Left lung (tissue), 14 donors: ENCODE measurements at places on chromosomes 5 and 9. TPM values are rescaled to one million over a fixed set of nuclear protein-coding genes. Genes with fewer than 3 reads are reported as not detected.

The NPDC1 gene
- 24.4 TPM for polyA plus RNA-seq

The CDC25C gene
- polyA plus RNA-seq: 11.0 TPM

The DPH7 gene
- 43.2 TPM for polyA plus RNA-seq

The SPINK5 gene
- polyA plus RNA-seq: 1.4 TPM

The PLGRKT gene
- 18.9 TPM for polyA plus RNA-seq

The TAF11L5 gene
- not detected for polyA plus RNA-seq

The REXO4 gene
- polyA plus RNA-seq: 29.1 TPM

The PCDHGB2 gene
- polyA plus RNA-seq: 5.4 TPM

The TEX53 gene
- polyA plus RNA-seq: not detected

The LCN1 gene
- not detected for polyA plus RNA-seq

The DNAJB5 gene
- polyA plus RNA-seq: 8.9 TPM
